ENCODE measurements at places on chromosomes 2 and 18.

GRCh38 chr2:235381261-235381912, 112.5 kb upstream of the AGAP1 start:
- DNase-seq, result no peak

- DNase-seq, result no peak
Observed at GRCh38 chr2:99514357-99514756, 24.5 kb upstream of the REV1 start.

GRCh38 chr2:120251078-120251477, 1.6 kb upstream of the RALB start:
- DNase-seq, result no peak

DNA sequence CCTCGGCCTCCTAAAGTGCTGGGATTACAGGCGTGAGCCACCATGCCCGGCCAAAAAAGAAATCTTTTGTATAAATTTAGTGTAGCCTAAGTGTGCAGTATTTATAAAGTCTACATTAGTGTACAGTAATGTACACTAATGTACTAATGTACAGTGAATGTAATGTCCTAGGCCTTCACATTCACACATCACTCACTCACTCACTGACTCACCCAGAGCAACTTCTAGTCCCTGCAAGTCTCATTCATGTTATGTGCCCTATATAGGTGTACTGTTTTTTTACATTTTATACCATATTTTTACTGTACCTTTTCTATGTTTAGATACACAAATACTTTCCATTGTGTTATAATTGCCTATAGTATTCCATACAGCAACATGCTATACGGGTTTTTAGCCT, 254.9 kb downstream of the MYO3B start:
- DNase-seq, result no peak

- no peak for DNase-seq
Observed at GRCh38 chr18:32956591-32957315, 183.9 kb upstream of the KLHL14 start.

DNA sequence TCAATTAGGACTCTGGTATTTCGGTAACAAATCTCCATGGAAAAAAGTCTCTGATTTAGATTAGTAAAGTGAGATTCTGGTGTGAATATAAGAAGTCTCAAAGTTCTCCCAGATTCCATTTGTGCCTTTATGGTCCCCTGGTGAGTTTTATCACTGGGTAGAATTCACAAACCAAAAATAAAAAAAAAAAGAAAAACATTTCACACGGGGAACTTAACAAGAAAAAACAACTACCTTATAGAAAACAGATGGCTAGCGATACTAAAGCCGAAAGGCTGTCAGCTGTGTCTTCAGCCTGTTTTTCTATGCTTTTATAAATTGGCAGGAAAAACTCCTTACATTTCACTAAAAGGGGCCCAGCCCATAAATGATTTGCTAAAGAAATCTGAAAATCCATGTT, 50.6 kb downstream of the COL5A2 start:
- no peak for DNase-seq

DNA sequence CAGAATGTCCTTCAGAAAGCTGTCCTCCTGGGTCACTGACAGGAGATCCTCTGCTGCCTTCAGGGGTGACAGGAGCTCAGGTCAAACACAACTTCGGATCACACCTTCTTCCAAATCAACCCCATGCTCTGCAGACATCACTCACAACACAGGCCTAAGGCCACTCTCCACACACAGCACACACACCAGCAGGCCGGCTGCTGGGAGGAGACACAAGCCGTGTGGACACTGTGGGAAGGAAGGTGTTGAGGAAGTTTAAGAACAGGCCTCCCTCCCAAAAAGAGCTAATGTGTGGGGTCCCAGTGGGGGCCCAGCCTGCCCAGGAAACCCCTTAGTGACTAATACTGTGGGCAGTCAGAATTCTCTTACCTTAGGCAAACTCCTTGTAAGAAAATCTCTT, 290.3 kb upstream of the ID2 start:
- DNase-seq, result no peak

DNA sequence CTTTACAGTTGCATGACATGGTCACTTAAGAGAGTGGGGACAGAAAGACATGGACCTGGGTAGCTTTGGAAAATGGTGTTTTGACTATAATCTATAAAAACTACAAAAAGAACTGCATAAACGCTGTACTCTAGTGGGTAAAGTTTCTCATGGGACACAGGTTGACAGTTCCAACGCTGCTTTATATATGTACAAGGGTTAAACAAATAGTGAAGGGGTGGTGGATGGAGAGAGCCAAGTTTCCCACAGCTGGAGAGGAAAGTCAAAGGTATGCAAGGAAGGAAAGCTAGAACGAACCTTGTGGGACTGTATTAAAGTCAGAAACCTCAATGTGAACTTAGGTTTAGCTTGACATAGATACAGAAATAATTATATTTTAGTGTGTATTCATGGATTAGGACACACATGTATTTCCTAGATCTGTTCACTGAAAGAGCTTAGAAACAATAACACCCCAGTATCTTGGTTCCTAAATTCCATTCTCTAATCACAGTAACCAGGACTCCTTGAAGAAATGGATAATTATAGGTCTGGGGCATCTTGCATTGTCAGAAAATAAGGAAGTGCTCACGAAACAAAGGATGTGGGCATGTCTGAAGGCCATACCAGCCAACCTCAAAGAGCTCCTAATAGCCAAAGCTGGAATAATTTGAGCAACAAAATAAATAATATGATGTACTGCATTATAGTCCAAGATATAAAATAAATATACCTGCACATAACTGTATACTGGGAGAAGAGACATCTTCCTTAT, 28.8 kb downstream of the TANC1 start:
- DNase-seq, result no peak

DNA sequence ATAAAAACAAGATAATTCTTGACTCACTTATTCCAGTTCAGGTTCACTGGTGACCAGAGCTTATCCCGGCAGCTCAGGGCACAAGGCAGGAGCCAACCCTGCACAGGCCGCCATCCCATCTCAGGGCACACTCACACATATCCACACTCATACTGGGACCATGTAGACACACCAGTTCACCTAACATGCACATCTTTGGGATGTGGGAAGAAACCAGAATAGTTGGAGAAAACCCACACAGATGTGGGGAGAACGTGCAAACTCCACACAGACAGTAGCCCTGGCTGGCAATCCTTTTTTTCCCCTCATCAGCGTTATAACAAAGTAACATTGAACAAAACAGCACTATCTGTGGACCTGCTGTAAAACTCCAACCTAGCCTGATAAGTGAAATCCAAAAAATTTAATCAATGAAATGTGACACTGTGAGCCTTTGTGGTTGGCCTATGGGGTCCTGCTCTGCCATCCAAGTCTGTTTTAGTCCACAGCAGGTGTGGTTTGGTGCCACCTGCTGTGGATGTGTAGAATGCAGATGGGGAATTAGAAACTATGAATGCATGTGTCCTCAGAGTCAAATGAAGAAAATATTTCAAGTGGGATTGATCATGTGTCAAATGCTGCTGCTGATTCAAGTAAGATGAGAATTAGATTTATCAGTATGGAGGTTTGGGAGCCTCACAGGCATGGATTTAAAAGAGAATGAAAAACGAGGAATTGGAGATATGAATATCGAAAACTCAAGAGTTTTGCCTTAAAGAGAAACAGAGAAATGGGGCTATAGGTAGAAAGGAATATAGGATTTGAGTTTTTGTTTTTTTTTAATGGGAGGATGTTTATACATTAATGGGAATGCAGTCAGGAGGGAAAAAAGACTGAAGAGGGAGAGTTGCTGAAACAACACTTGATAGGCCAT, 47.0 kb downstream of the UGP2 start:
- peak; percentile 51 for DNase-seq

GRCh38 chr2:127225186-127225960, 5.3 kb upstream of the CYP27C1 start:
- DNase-seq, result no peak

DNA sequence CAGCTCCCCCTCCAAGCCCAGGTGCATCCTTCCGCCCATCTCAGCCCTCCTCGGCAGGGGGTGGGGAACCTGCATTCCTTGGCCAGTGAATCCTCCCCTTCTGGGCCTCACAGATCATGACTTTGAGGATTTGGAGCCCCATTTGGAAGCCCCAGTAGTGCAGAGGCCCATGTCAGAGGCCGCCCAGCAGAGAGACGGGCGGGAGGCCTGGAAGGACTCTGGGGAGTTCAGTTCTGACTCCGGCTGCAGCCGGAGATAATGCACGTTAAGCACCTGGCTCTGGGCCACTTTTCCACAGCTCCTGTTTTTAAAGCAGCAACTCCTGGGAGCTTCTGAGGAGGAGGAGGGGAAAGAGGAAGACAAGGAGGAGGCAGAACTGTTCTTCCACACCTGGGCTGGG, 14.9 kb downstream of the ATOH8 start:
- DNase-seq, result no peak

DNA sequence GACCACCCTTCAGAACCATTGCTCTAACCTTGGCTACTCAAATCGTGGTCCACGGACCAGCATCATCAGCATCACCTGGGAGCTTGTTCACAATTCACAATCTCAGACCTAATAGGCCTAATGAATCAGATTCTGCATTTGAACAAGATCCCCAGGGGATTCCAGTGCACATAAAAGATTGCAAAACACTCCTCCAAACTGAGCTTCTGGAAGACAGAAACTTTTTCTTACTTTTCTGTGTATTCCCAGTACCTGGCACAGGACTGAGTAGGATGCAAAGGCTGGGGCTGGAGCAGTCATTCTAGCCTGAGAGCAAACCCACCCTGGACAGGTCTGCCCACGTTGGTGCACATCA, 115.1 kb upstream of the COPS8 start:
- no peak for DNase-seq

GRCh38 chr2:173982918-173983317, 17.7 kb upstream of the SP3 start:
- no peak for DNase-seq

- DNase-seq, result peak; percentile 68
Observed at GRCh38 chr2:74513605-74514367, 464 bp upstream of the TLX2 start.

- no peak for DNase-seq
Observed at GRCh38 chr2:236805800-236806531, 236.3 kb downstream of the ACKR3 start.

DNA sequence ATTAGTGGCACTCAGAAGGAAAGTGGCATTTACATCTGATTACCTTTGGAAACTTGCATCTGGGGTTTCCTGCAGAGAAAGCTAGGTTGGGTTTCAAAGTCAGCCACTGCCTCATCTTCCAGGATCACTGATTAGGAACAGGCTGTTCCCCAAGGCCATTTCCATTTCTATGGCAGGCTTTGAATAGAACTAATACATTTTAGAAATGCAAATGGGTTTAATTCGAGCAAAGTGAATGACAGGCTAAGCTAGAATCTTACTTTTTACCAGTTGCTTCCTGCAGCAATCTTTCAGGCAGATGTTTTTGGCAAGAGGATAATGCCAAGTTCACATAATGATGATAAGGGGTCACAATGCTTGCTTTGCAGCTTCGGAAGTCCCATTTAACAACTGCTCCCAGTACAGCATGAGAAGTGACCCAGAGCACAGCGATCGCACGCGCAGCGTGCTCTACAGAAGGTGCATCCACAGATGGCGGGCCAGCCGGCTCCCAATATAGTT, 336.7 kb downstream of the LPIN1 start:
- no peak for DNase-seq

DNA sequence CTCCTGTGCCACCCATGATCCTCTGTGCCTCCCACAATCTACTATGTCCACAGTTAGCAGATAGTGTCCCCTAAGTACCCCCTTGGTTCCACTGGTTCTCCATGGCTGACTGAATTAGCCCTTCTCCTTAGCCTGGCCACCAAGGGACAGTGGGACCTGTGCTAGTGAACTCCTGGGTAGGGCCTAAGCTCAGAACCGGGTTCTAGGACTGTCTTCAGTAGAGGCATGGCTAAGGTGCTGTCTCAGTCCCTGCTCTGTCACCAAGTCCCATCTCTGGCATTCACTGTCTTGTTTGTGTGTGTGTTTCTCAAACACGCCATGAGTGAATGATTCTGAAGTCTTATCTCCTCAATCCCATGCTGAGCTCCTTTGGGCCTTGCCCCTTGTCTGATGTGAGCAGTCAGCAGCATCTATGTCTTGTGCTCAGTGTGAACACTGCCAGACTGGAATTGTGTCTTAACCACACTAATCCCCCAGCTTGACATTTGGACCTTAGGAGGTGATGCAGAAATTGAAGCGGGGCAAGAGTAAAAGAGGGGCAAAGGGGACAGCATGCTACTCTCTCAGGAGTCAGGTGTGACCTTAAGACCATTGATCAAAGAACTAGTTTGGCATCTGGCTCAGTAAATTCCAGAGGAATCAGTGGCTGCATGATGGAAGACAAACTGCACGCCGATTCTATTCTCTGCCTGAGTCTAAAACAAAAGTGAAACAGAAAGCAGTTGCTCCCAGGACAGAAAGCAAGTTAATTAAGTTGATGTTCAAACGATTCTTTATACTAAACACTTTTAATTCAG, 190.5 kb downstream of the ALPK2 start:
- no peak for DNase-seq

DNA sequence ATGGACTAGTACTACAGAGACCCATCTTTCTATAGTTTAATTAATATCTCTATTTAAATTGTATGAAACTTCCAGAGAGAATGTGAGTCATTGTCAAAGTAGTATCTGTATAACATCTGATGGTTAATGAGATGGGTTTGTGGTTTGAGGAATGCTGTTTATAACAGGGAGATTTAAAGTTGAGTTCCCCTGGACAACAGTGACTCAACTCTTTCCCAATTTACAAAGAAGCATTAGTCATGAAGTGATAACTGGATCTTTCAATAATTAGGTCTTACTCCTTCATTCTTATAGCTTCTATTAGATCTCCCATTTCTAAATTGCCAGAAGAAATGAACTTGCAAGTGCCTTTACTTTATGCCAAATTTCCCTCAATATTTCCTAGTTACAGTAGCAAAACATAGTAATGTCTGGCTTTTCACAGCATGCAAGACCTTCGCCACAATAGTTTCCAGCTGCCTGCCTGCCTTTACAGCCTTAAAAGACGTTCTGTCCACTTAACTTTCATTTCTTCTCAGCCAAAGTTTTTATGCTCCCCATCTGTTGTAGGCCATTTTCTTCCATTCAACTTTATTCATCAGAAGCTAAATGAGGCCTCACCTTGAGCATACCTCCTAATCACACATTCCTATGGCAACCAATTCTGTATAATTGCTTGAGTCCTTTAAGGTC, 47.7 kb upstream of the WDR75 start:
- DNase-seq, result no peak

GRCh38 chr2:159829376-159829775, 31.4 kb upstream of the CD302 start:
- DNase-seq, result no peak

GRCh38 chr2:239025096-239025801, 177.4 kb downstream of the TWIST2 start:
- no peak for DNase-seq

DNA sequence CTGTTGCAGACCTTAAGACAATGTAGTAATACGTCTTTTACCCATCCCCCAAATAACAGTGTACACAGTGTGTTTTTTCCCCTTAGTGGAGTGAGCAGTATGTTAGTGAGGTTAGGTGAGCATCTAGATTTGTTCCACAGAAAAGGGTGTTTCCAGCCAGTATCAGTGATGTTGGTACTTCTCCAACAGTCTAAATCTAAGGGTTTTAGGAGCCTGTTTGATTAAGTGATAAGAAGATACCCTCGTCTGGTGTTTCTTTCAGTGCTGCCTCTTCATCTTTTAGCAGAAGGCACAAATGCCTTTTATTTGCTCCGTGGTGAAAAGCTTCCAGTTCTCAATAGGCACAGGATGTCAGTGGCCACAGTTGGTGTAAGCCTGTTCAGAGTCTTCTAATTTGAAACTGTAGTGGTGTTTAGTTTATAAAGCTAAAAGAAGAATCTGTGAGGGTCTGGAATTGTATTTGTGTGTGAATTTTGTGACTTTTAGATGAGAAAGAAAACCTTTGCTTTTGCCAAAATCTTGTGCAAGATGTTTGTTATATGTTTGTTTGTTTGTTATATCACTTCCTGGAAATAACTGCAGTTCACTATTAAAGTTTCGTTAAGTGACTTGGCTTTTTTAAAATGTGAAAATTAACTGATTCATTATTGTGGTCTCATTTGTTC, 71.2 kb downstream of the MAP4K4 start:
- no peak for DNase-seq

Data from B cell (primary cell).